ENCODE measurements at places on chromosomes 16 and 17.

- DNase-seq: no peak
Measured at GRCh38 chr16:591231-591630, 1.4 kb downstream of the RAB40C start.

DNA sequence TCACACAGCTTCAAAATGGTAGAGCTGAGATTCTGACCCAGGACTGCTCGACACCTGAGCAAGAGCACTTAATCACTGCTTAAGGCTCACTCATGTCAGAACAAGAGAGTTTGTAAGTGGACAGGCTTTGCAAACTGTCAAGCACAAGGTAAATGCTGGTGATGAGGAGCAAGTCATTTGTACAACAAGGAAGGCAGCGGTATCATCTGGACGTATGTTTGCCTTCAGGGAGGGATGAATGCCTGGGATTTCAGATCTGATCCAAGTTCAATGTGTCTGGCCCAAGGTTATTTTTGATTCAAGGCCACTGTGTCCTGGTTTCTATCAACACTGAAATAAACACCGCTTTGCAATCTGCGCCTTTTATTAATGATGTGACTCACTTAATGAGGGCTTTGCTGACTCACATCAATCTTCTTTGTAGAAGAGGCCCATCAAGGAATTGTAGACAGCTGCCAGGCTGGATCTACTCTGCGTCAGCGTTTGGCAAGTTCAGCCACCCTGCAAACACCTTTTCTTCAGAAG, 174.4 kb upstream of the HS3ST3A1 start:
- no peak for DNase-seq

- no peak for DNase-seq
Measured at GRCh38 chr16:72983241-72983640, 64.7 kb downstream of the ZFHX3 start.

DNA sequence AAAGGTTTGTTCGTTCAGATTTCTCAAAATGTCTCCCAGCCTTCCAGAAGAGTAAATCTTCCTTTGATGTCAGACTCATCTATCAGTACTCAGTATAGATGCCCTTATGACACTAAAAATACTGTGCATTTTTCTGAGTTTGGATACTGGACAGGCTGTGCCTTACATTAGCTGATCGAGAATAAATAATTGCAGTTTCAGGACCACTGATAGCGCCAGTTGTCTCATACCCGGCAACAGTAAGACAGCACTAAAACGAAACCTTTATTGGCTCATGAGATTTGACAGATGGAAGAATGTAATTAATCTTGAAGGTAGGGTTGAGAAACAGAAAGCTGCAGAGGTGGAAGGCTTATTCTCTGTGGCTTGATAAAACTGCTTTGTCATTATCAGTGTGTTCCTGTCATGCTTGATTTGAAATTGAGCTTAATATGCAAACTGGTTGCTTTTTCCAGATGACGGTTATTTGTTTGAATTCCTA, 1.2 kb downstream of the ATP6V0A1 start:
- peak; percentile 87 for DNase-seq
